ENCODE measurements at places on chromosomes 2 and 18. TPM values are rescaled to one million over a fixed set of nuclear protein-coding genes. Genes with fewer than 3 reads are reported as not detected.
A peak's percentile ranks its signal among the peaks of the same experiment; 100 is the strongest.

- H3K27me3 ChIP-seq: no peaks in the 10 kb centered on the region
- DNase-seq: peak; percentile 24
- H3K36me3 ChIP-seq: no peaks in the 10 kb centered on the region
- H3K27ac ChIP-seq: peak overlapping the region; percentile 40
- H3K4me1 ChIP-seq: no peaks in the 10 kb centered on the region
These were observed 28.4 kb downstream of the EIPR1 start for GRCh38 chr2:3349211-3349693.

Gene IL36RN
- total RNA-seq: not detected

Gene RESP18
- total RNA-seq: not detected

DNA sequence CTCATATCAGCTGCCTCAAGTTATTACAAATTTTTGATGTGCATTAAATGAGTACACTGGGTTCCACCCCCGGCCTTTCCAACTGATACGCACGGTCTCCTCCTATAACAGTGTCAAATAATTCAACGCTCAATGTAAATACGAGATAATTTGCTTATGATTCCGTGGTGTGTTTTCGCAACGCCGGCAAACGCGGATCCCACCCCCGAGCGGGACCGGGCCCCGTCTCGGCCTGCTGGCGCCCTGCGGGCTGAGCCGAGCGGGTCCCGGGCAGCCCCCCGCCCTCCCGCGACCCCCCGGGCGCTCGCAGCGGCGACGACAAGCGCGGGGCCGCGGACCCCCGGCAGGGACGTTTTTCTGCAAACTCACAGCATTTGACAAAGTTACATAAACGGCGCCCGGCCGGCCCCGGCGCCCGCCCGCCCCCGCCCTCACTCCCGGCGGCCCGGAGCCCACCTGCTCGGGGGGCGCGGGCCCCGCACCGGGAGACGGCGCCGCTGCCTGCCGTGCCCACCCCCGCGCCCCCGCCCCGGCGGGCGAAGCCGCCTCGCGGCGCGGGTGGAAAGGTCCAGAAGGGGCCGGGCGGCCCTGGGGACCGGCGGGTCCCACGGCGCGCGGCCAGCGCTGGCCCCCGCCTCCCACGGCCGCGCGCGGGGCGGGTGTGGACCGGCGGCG, 762 bp downstream of the HDAC4 start:
- peaks cover 4% of the 10 kb centered on the region for H3K4me1 ChIP-seq
- H3K36me3 ChIP-seq: no peaks in the 10 kb centered on the region

- no peaks in the 10 kb centered on the region for H3K36me3 ChIP-seq
- H3K27me3 ChIP-seq: no peaks in the 10 kb centered on the region
- H3K27ac ChIP-seq: peak overlapping the region; percentile 93
These were observed 160.0 kb downstream of the BCL2 start for GRCh38 chr18:63159590-63159989.

DNA sequence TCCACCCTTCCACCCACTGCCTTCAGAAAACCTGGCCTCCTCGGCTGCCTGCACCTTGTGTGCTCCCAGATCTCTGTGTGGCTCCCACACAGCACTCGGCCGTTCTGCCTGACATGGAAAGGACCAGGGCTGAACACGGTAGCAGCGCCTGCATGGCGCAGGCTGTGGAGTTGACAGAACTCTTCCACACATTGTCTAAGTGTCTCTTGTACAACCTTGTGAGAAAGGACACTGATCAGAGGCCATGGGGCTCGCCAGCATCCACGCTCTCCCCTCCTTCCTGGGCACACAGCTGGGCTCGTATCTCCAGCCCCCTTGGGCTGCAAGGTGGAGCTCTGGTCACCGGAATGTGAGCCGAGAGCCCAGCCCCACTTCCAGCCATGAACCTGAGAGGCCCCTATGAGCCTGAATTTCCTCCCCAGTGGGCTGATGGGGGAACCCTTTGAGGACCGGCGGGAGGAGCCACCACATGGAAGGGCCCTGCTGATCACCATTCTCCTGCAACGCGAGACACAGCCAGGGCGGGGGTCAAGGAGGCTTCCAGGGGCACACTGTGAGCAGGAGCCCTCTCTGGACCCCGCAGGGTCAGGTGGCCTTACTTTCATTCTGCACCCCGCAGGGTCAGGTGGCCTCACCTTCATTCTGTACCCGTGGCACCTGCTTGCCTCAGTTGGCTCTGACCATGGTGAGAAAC, 314.2 kb upstream of the MYT1L start:
- H3K27ac ChIP-seq: no peak overlapping the region
- no peaks in the 10 kb centered on the region for H3K4me1 ChIP-seq
- no peaks in the 10 kb centered on the region for H3K27me3 ChIP-seq
- no peaks in the 10 kb centered on the region for H3K36me3 ChIP-seq

GRCh38 chr2:105428387-105429018, 29.7 kb upstream of the FHL2 start:
- no peak overlapping the region for H3K27ac ChIP-seq
- no peaks in the 10 kb centered on the region for H3K4me1 ChIP-seq
- no peaks in the 10 kb centered on the region for H3K36me3 ChIP-seq

- no peak for DNase-seq
- no peak overlapping the region for H3K4me3 ChIP-seq
- H3K27me3 ChIP-seq: no peaks in the 10 kb centered on the region
- peaks cover 3% of the 10 kb centered on the region for H3K4me1 ChIP-seq
These were observed 4.1 kb upstream of the PRKCE start for GRCh38 chr2:45647356-45647755.

Gene SERPINB3
- not detected for total RNA-seq

GRCh38 chr18:56505971-56506370, 132.4 kb downstream of the TXNL1 start:
- no peak for DNase-seq
- no peaks in the 10 kb centered on the region for H3K36me3 ChIP-seq
- no peak overlapping the region for H3K27ac ChIP-seq
- H3K4me1 ChIP-seq: no peaks in the 10 kb centered on the region
- no peaks in the 10 kb centered on the region for H3K27me3 ChIP-seq

GRCh38 chr18:32093102-32093511, 1.4 kb downstream of the RNF138 start:
- H3K4me1 ChIP-seq: no peaks in the 10 kb centered on the region

GRCh38 chr18:23134780-23135549, at the start of gene CABLES1:
TSS of gene CABLES1 (plus strand) at chr18:23135485. CDS start at chr18:23135763, 278 bp downstream.
- no peaks in the 10 kb centered on the region for H3K27me3 ChIP-seq
- peak; percentile 49 for DNase-seq
- no peaks in the 10 kb centered on the region for H3K36me3 ChIP-seq
- H3K4me3 ChIP-seq: peak within 1 kb of the TSS; percentile 56
- H3K4me1 ChIP-seq: no peaks in the 10 kb centered on the region
- peak within 1 kb of the TSS; percentile 90 for H3K27ac ChIP-seq

Gene DNAJC5G
- total RNA-seq: not detected

GRCh38 chr18:11391661-11392060, 217.7 kb upstream of the SLC35G4 start:
- no peak for DNase-seq
- no peaks in the 10 kb centered on the region for H3K36me3 ChIP-seq
- H3K4me3 ChIP-seq: no peak overlapping the region
- H3K27ac ChIP-seq: no peak overlapping the region
- H3K27me3 ChIP-seq: no peaks in the 10 kb centered on the region

Gene CRACDL
- total RNA-seq: 12.1 TPM

DNA sequence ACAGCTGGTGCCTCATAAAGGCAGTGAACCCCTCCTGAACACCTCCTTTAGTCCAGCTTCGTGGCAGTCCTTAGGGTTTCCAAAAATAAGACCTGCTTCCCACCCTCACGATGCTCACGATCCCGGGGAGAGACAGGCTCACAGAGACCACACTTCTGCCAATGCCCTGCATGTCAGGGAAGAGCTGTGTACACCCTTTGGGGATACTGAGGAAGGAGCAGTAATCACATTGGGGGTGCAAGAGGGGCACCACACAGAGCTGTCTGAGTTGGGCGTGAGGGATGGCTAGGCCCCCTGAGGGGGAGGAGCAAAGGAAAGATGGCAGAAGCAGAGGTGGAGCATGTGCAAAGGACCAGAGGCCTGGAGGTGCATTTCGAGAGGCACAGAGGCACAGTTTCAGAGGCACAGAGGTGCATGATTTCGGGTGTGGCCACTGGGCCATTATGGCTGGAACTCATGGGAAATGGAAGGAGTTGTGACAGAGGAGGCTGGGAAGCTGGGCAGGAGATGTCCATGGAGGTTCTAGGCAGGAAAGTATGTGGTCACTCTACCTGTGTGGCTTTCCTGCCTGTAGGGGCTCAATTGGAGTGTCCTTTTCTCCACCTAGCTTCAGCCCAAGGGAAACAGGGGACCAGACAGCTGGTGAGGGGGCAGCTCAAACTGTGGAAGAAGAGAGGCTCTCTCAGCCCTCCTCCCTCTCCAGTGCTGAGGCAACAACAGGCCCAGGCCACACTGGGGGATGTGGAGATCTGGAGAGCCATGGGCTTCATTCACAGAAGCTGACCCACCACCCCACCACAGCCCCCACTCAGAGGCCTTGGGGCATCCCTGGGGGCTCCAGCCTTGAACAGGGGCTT, 115.9 kb downstream of the CAPN13 start:
- peak overlapping the region; percentile 65 for H3K27ac ChIP-seq
- no peaks in the 10 kb centered on the region for H3K27me3 ChIP-seq
- H3K4me1 ChIP-seq: no peaks in the 10 kb centered on the region
- DNase-seq: no peak

DNA sequence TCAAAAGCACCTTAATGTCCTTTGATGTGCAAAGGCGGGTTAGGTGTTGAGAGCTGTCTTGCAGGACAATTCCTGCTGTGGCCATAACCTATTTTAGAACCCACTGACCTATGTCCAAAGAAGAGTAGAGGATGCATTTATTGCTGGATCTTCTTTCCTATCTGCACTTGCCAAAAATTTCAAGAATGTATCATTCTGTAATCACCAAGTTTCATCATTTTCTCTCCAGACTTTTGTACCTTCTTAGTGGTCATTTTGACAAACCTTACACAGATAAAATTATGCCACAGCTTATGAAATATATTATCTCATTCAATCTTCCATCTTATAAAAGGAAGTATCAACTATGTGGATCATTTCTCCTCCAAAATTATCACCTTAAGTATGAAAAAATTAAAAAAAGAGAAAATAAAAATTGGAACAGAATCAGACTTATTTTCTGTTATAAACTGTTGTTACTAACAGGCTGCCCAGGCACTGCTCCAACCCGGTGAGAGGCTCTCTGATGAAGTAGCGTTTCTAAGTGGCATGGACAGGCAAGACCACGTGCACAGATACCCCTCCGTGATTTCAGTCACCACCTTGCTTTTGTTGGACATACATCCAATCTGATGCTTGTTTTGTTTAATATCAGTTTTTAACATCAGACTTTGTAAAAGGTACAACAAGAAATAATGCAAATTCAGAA, 559.9 kb upstream of the ID2 start:
- H3K36me3 ChIP-seq: no peaks in the 10 kb centered on the region
- DNase-seq: no peak
- H3K27me3 ChIP-seq: no peaks in the 10 kb centered on the region
- H3K4me3 ChIP-seq: no peak overlapping the region

GRCh38 chr2:228283491-228284171, 102.1 kb upstream of the SPHKAP start:
- no peaks in the 10 kb centered on the region for H3K4me1 ChIP-seq
- no peaks in the 10 kb centered on the region for H3K36me3 ChIP-seq
- no peak overlapping the region for H3K27ac ChIP-seq
- no peaks in the 10 kb centered on the region for H3K27me3 ChIP-seq
- no peak overlapping the region for H3K4me3 ChIP-seq

DNA sequence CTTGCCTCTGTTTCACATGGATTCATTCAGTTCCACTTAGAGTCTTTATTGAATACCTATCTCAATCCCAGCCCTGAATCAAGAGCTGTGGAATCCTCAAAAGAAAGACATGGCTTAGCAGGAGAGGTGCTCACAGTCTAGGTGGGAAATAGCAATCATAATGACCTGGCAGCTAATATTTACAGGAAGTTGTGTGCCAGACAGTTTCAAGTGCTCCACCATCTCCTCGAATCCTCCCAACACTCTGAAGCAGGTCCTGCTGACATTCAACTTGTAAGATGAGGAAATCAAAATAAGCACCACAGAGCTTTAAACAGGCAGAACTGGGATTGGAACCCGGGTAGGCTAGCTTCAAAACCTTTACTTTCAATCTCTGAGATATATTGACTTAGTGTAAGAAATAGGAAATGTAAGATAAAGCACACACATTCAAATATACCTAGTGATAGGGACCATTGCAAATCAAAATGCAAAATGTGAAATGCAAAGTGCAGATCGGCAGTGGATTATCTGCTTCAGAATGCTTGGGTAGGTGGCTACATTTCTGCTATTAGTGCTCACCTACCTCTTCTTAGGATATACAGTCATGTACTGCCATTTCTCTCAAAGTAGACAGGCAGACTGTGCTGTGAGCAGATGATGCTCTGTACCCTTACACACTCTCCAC, 182.0 kb downstream of the PRKCE start:
- no peak overlapping the region for H3K4me3 ChIP-seq
- H3K4me1 ChIP-seq: no peaks in the 10 kb centered on the region
- no peaks in the 10 kb centered on the region for H3K36me3 ChIP-seq
- H3K27ac ChIP-seq: no peak overlapping the region
- DNase-seq: no peak

Gene GCG
- not detected for total RNA-seq

- H3K27me3 ChIP-seq: no peaks in the 10 kb centered on the region
- no peak within 1 kb of the TSS for H3K4me3 ChIP-seq
- H3K27ac ChIP-seq: no peak within 1 kb of the TSS
These were observed at the start of gene CAPN14 for GRCh38 chr2:31217465-31218200. TSS of gene CAPN14 (minus strand) at chr2:31217515. CDS start at chr2:31205447, 12,068 bp downstream.

DNA sequence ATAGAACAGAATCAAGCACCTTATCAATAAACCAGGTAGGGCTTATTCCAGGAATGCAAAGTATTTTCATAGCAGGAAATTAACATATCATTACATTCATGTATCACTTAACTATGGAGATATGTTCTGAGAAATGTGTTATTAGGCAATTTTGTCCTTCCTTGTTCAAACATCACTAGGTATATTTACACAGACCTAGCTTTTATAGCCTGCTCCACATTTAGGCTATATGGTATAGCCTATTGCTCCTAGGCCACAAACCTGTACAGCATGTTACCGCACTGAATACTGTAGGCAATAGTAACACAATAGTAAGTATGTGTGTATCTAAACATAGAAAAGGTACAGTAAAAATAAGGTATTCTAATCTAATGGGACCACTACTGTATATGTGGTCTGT, 82.8 kb upstream of the KCTD1 start:
- no peak for DNase-seq
- H3K27me3 ChIP-seq: no peaks in the 10 kb centered on the region
- H3K4me1 ChIP-seq: no peaks in the 10 kb centered on the region

Gene RNU2-63P
- total RNA-seq: not detected

Gene CAPN14
- 0.33 TPM for total RNA-seq

GRCh38 chr2:46296216-46296839, 879 bp upstream of the EPAS1 start:
- H3K4me3 ChIP-seq: peak overlapping the region; percentile 96
- no peaks in the 10 kb centered on the region for H3K27me3 ChIP-seq
- peak; percentile 60 for DNase-seq
- peak overlapping the region; percentile 98 for H3K27ac ChIP-seq
- no peaks in the 10 kb centered on the region for H3K36me3 ChIP-seq

Gene GULP1
- 43.8 TPM for total RNA-seq

Data from breast epithelium (tissue), 4 donors.